ENCODE measurements at places on chromosomes 11 and 22.
A peak's percentile ranks its signal among the peaks of the same experiment; 100 is the strongest.

GRCh38 chr22:46303347-46303965 lies 6.8 kb downstream of the GTSE1 start:
- DNase-seq, result no peak

DNA sequence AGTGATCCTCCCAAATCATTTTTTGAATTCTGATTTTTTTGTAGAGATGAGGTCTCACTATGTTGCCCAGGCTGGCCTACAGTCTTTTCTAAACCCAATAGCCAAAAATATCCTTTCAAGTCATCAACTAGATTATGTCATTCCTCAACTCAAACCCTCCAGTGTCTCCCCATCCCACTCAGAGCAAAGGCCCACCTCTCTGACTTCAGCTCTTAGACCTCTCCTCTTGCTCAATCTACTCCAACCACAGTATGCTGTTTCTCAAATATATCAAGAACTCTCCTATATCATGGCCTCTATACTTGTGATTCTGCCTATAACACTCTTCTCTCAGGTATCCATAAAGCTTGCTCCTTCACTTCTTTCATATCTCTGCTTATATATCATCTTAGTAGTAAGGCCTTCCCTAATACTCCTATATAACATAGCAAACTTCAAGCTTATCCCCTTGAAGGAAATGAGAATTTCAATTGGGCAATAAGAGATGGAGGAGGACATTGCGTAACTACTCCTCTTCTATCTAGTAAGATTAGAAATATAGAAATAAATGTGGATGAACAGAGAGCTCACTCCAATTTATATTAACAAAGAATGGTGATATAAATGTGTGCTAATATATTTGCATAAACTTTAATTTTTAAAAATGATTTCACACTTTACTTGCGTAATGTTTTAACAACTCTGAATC lies 24.5 kb downstream of the DLG2 start:
- no peak for DNase-seq

DNA sequence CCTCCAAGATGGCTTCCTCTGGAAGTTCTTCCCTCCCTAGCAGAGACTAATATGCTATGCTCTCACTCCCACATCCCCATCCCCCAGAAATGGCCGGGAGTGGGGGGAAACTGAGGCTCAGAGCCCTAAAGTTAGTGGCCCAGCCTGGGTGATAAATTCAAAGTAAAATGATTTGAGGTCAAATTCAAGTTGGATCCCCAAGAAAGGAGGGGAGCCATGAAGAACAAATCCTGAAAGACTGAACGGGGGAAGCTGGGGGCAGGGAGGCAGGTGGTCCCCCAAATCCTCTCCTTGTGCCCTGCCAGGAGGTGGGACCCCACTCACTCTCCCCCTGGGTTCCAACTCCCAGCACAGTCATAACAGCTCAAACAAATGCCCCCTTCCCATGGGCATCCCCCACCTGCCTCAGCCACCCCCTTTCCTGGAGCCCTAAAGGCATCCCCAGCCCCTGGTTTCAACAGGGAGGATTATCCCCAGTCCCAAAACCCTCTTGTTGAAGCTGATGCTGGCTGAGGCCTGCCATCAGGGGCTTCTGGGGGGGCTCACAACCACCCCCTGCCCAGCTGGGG lies 1.1 kb downstream of the CBX6 start:
- DNase-seq, result no peak

- DNase-seq, result no peak
Measured at GRCh38 chr11:134592391-134592990, 180.4 kb upstream of the B3GAT1 start.

- DNase-seq, result peak; percentile 86
Measured at GRCh38 chr22:29311464-29312217, 3.9 kb downstream of the RASL10A start.

DNA sequence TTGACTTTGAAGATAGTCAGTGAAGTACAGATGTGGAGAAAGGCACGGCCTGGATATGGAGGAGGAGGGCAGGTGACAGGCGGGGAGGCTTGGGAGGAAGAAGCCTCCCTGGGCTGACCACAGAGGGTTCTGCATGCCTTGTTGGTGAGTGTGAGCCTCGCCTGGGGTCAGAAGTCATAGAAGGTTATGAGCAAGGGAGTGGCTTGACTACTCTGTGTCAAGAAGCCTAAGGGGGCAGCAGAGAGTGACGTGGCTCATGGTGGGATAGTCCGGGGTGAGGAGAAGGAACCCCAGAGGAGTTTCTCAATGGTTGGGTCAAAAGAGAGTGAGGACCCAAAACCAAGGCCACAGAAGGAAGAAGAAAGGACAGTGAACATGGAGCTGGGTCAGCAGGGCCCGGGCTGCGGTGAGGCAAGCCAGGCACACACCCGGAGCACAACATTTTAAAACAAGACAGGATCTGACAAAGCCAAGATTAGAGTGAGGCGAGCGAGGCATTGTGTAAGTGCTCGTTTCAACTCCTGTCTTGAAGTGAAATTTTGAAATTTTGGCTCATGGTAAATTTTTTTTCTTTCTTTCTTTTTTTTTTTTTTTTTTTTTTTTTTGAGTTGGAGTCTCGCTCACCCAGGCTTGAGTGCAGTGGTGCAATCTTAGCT lies 31.9 kb downstream of the PDGFB start:
- peak; percentile 59 for DNase-seq

DNA sequence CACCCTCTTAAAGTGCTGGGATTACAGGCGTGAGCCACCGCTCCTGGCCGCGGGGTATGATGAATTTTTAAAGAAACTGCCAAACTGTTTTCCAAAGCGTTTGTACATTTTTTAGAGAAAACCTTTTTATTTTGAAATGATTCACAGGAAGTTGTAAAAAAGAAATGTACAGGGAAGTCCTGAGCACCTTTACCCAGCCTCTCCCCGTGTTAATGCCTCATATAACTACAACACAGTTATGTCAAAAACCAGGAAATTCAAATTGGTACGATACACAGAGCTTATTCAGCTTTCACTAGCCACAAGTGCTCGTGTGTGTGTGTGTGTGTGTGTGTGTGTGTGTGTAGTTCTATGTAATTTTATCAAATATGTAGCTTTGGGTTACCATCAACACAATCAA lies 7.0 kb upstream of the FAM118A start:
- no peak for DNase-seq

GRCh38 chr11:101583251-101584128 lies at the start of gene TRPC6:
TSS of gene TRPC6 (minus strand) at chr11:101584007. CDS start at chr11:101583503, 504 bp downstream.
- DNase-seq, result peak; percentile 40

DNA sequence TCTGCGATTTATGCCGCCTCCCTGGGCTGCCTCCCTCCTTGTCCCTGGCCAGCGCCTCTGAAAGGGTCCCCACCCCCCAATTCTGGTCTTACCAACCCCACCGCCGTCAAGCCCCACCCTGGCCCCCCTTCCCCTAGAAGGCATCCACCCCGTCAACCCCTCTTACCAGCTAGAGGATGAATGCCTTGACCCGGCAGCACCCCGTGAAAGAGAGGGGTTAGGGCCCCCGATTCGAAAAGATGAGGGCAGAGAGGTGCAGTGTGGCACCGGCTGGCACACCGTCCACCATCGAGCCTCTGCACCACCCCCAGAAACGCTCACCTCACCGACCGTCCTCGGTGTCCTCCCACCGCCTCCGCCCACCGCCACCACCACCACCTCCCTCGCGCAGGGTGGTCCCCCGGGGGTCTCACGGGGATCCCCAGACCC lies 559 bp downstream of the ELFN2 start:
- DNase-seq, result no peak

All from aorta (tissue), 5 donors.